ENCODE measurements at places on chromosomes 6 and 20.

DNA sequence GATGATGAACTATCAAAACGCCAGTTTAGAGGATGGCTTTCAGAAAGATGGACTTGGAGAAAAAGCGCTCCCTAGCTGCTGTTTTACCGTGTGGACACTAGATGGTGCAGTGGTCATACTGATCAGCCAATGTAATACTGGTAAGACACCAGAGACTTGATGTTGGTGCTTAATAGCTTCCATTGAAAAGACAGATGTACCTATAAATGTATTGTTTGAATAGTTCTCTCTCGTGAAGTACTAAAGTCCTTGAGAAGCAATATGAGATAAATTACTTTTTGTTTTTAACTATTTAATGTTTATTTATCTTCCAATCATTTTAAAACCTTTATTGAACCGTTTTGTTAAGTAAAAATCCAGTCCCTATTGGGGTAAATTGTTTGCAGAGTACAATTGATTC lies 63.9 kb upstream of the FUCA2 start:
- DNase-seq: peak; percentile 26

GRCh38 chr20:42110301-42110700 lies 492.1 kb upstream of the CHD6 start:
- DNase-seq: no peak

DNA sequence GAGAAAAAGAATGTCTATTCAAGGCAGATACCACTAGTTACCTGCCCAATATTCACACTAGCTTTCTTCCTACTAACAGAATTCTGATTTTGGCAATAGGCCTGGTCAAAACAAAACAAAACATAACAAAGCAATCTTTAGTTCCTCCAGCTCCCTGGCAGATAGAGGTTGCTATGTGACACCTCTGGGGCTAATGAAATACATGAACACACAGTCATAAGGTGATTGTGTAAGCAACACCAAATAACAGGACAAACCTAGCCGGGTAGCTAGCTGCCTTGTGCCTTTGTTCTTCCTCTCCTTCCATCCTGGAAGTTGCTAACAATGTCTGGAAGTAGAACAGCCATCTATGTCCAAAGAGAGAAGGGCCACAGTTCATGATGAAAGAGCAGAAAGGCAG lies 6.0 kb upstream of the HMGN3 start:
- DNase-seq: no peak

DNA sequence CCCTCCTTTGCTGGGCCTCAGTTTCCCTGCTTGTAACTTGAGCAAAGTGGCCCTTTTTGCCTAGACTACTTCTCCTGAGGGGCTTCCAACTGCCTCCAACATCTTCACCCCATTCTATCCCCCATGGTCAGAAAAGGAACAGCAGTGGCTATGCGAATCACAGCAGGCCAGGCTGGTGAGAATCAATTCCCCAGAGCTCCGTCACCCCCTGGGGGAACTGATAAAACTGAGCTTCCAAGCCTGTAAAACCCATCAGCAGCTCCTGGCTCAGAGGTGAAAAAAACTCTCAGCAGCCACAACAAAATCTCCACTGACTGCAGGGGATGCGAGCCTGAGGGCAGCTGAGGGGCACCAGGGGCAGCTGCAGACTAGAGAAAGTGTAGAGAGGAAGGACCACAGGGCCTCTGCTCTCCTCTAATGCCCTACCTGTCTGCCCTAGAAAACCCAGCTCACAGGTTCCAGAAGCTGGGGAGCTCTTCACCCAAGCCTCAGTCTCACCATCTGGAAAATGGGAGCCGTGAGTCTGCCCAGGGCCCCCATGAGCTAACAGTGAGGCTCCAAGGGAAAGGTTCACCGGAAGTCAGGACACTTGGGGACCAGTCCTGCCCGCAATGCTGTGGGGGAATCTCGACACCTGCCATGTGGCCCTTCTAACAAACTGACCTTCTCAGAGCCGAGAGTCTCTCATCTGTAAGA lies 120.6 kb downstream of the GRM4 start:
- no peak for DNase-seq

DNA sequence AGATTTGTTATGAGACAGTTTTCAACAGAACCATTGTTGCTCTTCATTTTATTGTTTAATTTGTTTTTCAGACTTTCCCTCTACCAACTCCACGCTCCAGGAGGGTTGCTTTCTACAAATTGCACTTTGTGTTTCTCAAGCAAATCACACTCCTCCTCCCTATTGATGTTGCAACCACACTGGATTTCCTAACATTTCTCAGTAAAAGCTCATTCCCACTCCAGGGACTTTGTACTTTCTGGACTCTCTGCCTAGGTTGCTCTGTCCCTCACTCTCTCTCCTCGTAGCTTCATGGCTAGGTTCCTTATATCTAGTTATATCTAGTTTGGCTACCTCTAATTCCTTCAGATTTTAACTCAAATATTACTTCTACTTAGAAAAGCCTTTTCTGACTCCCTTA lies 20.3 kb downstream of the PGK2 start:
- no peak for DNase-seq

DNA sequence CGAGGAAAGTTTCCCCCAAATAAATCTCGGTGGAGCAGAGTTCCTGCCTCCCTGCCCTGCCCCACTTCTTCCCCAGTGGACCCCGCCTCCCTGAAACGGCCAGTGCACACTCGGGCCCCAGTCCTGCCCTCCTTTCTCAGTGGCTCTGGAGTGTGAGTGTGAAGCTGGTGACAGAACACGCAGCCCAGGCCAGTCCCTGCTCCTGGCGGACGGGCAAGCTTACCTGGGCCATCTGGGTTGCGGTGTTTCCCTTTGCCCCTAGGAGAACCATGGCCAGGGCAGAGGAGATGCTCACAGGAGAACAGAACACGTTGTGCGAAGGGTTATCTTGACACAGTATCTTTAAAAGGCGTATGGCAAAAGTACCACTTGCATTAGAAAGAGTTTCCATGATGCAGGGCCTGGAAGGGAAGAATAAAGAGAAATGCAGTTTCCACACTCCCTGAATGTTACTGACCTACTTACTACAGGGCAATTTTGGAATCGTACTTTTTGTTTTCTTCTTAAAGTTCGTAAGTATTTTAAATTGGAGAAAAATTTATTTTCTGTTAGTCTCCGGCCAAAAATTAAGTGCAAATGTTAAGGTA lies 2.8 kb downstream of the SERPINB9 start:
- DNase-seq: no peak

GRCh38 chr6:27604986-27605385 lies 132.1 kb upstream of the ZNF184 start:
- DNase-seq: no peak

DNA sequence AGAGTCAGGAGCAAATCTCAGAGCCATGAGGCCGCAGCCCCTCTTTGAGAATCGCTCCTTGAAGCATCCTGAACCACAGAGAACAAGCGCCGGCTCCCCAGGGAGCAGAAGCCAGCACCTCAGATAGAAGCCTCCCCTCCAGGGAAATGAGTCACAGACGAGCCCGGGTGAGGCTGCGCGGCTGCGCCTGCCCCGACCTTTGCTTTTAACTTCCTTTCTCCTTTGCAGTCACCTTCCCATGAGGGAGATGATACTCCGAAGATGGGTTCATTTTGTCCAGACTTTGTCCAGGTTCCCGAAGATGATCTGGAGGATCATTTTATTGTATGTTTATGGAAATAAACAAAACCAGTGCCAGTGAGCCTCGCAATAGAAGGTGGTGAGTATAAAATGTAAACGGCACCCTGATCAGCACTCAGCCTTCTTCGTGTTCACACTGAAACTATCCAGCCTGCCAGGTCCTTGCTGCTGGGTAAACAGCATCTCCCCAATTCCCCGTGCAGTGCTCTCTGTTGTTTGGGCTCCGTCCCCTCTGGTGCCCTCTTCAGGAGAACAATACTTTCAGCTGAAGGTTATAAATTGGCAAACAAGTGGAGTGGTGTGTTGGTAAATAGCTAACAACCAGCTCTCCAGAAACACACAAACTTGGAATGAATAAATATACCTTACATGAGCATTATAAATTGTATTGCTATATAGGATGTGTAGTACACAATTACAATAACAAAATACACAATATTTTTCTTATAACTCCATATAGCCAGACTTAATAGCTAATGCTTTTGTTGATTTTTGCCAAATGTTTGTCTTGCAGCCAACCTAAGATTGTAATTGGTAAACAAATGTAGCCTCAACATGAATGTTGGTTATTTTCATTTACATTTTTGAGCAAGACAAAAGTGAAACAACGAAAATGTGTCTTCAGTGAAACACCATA lies 41.4 kb upstream of the TMEM181 start:
- peak; percentile 3 for DNase-seq

DNA sequence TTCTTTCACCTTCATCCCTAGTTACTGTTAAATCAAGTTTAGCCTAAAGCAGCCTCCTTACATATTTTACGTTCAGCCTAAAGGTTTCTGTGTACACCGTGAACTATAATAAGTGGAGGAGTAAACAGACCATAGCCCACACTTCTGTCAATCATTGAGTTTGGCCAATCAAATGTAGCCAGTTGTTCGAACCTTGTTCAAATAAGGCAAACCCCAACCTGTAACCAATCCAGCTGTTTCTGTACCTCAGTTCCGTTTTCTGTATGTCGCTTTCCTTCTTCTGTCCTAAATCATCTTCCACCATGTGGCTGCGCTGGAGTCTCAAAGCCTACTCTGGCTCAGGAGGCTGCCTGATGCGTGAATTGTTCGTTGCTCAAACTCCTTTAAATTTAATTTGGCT lies 1.8 kb upstream of the FBXO30 start:
- DNase-seq: no peak

DNA sequence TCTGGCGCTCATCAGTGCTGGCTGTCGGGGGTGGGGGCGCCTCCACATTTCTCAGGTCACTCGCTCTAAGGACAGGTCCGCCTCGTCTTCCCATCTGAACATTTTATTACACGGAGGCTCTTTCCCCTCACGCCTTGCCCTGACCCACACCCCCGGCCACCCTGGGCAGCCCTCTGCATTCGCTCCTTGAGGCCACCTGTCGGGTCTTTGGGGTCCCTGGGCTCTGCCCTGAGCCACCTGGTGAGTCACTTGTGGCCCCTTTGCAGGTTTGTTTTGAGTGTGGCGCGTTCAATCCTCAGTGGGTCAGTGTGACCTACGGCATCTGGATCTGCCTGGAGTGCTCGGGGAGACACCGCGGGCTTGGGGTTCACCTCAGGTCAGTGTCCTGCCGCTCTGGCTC lies 3.2 kb downstream of the ARFGAP1 start:
- DNase-seq: no peak

- DNase-seq: no peak
Measured at GRCh38 chr6:33790379-33790778, 1.4 kb upstream of the LEMD2 start.

GRCh38 chr6:91540902-91541301 lies 954.0 kb upstream of the MAP3K7 start:
- no peak for DNase-seq

GRCh38 chr6:84625506-84625905 lies 138.9 kb downstream of the TBX18 start:
- no peak for DNase-seq

GRCh38 chr6:5471637-5472398 lies 210.5 kb downstream of the FARS2 start:
- no peak for DNase-seq

GRCh38 chr20:41030531-41031242 lies 2.1 kb downstream of the TOP1 start:
- no peak for DNase-seq

DNA sequence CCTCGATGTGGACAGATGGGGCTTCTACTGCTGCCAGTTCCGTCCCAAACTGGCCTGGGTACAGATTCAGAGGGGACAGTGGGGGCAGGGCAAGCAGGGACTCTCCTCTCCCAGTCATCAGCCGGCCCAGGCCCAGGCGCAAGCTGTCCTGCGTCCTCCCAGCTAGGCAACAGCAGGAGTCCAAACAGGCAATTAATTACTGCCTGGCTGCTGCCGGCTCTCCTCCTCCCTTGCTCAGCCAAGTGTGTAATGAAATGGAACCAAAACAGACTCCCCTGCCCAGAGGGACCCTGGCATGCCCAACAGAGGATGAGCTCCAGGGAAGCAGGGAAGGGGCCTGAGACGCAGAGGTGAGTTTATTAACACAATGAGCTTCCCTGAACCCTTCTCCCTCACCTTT lies 17.8 kb upstream of the SLC32A1 start:
- no peak for DNase-seq

DNA sequence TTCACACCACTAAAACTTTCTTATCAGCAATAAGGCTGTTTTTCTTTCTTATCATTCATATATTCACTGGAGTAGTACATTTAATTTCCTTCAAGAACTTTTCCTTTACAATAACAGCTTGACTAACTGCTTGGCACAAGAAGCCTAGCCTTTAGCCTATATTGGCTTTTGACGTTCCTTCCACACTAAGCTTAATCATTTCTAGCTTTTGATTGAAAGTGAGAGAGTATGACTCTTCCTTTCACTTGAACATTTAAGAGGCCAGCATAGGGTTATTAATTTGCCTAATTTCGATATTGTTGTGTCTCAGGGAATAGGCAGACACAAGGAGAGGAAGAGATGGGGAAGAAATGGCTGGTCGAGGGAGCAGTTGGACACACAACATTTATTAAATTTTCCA lies 23.6 kb downstream of the THEMIS start:
- DNase-seq: no peak

- no peak for DNase-seq
Measured at GRCh38 chr6:1600764-1601157, 9.0 kb upstream of the FOXC1 start.

All from GF-D8 (cell line).